Myocyte (in vitro differentiated cells): ENCODE measurements at places on chromosomes 4 and X. TPM values are rescaled to one million over a fixed set of nuclear protein-coding genes. Genes with fewer than 3 reads are reported as not detected.

Gene MAGEA1
- total RNA-seq = not detected in 2 replicates

Gene TRPC3
- total RNA-seq = 0.21 TPM in 1 of 2 replicates, not detected in the other

Gene NPNT
- total RNA-seq = 13.2 and 15.5 TPM in 2 replicates

Gene SAGE1
- not detected in 2 replicates for total RNA-seq

Gene TBX22
- total RNA-seq = not detected in 2 replicates

Gene SEPTIN6
- total RNA-seq = 3.9 and 4.3 TPM in 2 replicates

Gene CASK
- total RNA-seq = 18.4 and 19.7 TPM in 2 replicates

Gene CT45A7
- total RNA-seq = not detected in 2 replicates

Gene CXCL1
- 0.78 and 3.6 TPM in 2 replicates for total RNA-seq

Gene SLC6A14
- total RNA-seq = not detected in 2 replicates

Gene CCDC110
- total RNA-seq = 1.4 and 2.0 TPM in 2 replicates

Gene HS3ST1
- total RNA-seq = 0.05 and 0.16 TPM in 2 replicates

Gene SUPT20HL1
- total RNA-seq = not detected in 2 replicates

Gene OPHN1
- total RNA-seq = 4.6 and 8.1 TPM in 2 replicates

Gene PDCL2
- total RNA-seq = not detected in 2 replicates

Gene RHOXF1
- total RNA-seq = not detected in 2 replicates

Gene CENPE
- total RNA-seq = 1.5 and 2.9 TPM in 2 replicates

Gene GNL3L
- total RNA-seq = 39.1 and 40.1 TPM in 2 replicates

Gene SYAP1
- total RNA-seq = 15.6 and 18.5 TPM in 2 replicates

Gene SSX4B
- total RNA-seq = 0.64 and 0.78 TPM in 2 replicates

Gene KIAA1210
- total RNA-seq = not detected in 2 replicates

Gene DDX53
- not detected in 2 replicates for total RNA-seq

Gene PF4V1
- not detected in 2 replicates for total RNA-seq
